ENCODE measurements at places on chromosomes 3 and 15.
A peak's percentile ranks its signal among the peaks of the same experiment; 100 is the strongest.

- DNase-seq: peak; percentile 32
Observed at GRCh38 chr15:80776420-80777045, 2.6 kb upstream of the CEMIP start.

- no peak for DNase-seq
Observed at GRCh38 chr3:189833996-189834395, 202.8 kb downstream of the TP63 start.

- no peak for DNase-seq
Observed at GRCh38 chr3:126024049-126024854, 55.3 kb downstream of the ROPN1B start.

DNA sequence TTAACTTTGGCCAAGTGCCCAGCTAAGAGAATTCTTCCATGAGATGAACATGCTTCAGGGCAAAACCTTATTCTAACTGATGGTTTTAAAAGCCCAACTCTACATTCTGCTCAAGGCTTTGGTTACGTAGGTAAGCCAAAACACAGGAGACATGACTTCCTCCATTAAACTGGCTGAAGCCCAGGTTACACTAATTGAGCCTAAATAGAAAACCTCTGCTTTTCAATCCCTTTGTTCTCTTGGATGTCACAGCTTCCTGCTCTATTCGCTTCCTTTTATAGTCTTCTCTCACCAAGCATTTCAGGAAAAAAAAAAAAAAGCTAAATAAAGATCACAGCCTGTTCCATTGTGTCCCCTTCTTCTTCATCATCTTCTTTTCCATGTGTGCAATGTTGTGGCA is 420.4 kb downstream of the TIGIT start:
- no peak for DNase-seq

DNA sequence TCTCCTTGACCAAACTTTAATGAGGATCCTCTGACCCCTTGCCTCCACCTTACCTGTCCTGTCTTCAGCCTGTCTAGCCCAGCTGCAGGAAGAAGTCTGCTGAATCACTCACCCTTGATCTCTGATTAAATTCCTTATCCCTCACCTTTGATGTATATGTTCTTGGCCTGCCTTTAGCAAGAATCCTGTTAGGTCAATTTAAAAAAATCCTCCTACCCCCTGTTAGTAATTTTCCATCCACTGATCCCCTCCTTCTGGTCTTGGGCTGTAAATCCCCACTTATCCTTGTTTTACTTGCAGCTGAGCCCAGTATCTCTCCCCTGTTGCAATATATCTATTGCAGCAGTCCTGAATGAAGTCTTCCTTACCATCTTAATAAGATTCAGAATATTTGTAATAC is 39.0 kb downstream of the MYH15 start:
- no peak for DNase-seq

DNA sequence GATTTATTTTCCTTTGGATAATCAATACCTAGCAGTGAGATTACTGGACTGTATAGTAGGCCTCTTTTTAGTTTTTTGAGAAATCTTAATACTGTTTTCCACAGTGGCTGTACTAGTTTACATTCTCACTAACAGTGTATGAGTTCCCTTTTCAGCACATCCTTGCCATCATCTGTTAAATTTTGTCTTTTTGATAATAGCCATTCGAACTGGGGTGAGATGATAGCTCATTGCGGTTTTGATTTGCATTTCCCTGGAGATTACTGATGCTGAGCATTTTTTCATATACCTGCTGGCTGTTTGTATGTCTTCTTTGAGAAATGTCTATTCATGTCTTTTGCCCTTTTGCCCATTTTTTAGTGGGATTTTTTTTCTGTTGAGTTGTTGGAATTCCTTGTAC is 210.8 kb downstream of the CGGBP1 start:
- no peak for DNase-seq

DNA sequence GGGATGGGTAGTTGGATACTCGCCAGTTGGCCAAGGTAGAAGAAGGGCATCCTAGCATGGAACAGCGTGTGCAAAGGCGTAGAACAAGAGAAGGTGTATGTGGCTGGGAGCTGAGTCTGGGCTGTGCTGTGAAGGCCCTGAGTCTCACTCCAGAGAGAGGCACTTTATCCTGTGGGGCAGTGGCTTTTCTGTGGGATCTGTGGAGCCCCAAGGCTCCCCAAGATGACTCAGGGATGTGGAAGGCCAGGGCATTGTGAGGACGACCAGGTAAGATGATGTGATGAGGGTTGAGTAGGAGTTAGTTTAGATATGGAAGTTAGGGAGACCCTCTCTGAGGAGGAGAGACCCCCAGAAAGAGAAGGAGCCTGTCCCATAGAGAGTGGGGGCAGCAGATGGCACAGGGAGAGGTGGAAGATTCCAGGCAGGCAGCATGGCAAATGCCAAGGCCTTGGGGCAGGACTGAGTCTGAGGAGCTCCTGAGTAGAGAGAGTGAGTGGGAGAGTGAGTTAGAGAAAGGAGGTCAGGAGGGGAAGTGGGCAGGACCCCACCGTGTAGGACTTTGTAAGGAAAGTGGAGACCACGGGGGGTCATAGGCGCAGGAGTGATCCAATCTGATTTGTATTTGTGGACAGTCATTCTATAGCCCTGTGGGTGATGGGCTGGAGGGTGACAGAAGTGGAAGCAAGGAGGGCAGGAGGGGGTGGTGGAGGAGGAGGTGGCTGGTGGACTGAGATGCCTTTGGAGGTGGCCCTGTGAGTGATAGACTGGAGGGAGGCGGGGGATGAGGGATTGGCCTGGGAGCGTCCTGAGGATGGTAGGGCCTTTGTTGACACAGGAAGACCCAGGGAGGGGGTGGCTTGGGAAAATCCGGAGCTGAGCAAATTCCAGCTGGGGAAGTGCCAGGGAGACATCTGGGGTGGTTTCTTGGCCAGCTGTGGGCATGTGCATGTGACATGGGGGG is 50.3 kb downstream of the FBLN2 start:
- no peak for DNase-seq

DNA sequence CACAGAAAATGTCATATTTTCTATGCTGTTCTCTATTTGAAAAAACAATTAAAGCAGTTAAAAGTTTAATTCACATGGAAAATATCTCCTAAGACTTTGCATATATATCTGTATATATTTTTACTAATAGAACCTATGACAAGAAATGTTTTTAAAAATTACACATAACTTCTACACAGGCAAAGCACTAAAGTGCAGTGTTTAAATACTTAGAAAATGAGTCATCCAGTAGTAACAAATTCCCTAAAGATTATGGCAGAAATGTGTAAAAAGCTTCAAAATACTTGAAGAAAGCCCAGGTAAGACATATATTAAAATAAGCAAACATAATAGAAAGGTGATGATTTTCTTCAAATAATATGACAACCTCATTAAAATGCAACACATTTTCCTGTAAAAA is 236.6 kb downstream of the TBC1D5 start:
- DNase-seq: no peak

- DNase-seq: peak; percentile 67
Observed at GRCh38 chr3:155352900-155353490, 59.5 kb upstream of the STRIT1 start.

GRCh38 chr3:115667738-115668065 is 44.4 kb downstream of the GAP43 start:
- no peak for DNase-seq

- DNase-seq: no peak
Observed at GRCh38 chr3:17069754-17070153, 185.0 kb downstream of the PLCL2 start.
